ENCODE measurements at places on chromosomes 2 and 18.
A peak's percentile ranks its signal among the peaks of the same experiment; 100 is the strongest.

GRCh38 chr2:120818441-120818920 lies 82.8 kb downstream of the GLI2 start:
- DNase-seq = peak; percentile 78

- DNase-seq = no peak
Measured at GRCh38 chr2:215736653-215737290, 276.6 kb downstream of the MREG start.

- DNase-seq = no peak
Measured at GRCh38 chr2:223036790-223037444, 15.1 kb upstream of the KCNE4 start.

- DNase-seq = no peak
Measured at GRCh38 chr2:203021991-203022390, 7.3 kb downstream of the NBEAL1 start.

DNA sequence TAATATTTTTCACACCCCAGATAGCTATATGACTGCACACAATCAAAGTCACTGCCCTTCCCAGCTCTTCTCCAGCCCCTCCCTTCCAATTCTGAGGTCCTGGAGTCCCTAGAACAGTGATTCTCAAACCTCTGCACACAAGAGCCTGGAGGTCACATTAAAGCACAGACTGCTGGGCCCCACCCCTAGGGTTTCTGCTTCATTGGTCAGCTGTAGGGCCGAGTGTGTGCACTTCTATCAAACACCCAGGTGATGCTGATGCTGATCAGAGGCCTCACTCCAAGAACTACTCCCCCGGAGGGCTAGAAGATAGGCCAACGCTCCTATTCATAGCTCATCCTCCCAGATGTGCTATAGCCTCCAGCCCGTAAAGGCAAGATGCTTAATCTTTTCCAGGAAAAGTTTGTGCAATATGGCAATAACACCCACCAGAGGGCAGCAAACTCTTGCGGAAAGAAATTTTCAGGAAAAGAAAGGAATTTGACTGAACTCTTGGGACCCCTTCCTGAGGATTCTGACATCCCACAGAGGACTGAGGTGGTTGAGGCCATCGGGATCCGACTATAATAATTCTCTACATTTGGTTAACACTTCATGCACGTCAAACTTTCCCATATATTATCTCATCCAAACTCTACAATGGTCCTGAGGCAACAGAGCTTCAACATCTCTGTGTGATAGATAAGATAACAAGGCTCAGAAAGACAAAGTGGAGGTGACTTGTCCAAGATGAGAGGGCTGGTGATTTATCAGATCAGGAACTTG lies 194.2 kb upstream of the PKDCC start:
- peak; percentile 79 for DNase-seq

DNA sequence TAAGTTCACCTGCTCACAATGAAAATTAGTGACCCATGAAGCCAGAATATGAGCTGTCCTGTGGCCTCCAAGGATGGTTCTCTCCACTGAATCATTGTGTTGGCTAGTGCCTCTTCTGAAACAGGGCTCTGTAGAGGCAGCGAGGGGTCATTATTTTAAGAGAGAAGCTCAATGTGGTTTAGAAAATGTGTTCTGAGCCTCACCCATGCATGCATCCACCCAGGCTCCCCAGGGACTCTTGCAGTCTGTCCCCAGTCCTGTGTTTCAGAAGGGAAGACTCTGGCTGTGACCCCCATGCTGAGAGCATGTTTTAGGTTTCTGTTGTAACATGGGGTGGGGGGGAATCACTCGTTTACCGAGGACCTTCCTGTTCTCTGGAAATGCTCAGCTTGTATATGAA lies 135.2 kb downstream of the RNF144A start:
- no peak for DNase-seq

GRCh38 chr2:127000937-127001336 lies 102.2 kb downstream of the TEX51 start:
- DNase-seq = no peak

- no peak for DNase-seq
Measured at GRCh38 chr2:134537702-134538101, 181.1 kb downstream of the TMEM163 start.

- no peak for DNase-seq
Measured at GRCh38 chr2:119489232-119489952, 34.9 kb downstream of the SCTR start.

- no peak for DNase-seq
Measured at GRCh38 chr2:148218326-148219075, 197.6 kb downstream of the MBD5 start.

DNA sequence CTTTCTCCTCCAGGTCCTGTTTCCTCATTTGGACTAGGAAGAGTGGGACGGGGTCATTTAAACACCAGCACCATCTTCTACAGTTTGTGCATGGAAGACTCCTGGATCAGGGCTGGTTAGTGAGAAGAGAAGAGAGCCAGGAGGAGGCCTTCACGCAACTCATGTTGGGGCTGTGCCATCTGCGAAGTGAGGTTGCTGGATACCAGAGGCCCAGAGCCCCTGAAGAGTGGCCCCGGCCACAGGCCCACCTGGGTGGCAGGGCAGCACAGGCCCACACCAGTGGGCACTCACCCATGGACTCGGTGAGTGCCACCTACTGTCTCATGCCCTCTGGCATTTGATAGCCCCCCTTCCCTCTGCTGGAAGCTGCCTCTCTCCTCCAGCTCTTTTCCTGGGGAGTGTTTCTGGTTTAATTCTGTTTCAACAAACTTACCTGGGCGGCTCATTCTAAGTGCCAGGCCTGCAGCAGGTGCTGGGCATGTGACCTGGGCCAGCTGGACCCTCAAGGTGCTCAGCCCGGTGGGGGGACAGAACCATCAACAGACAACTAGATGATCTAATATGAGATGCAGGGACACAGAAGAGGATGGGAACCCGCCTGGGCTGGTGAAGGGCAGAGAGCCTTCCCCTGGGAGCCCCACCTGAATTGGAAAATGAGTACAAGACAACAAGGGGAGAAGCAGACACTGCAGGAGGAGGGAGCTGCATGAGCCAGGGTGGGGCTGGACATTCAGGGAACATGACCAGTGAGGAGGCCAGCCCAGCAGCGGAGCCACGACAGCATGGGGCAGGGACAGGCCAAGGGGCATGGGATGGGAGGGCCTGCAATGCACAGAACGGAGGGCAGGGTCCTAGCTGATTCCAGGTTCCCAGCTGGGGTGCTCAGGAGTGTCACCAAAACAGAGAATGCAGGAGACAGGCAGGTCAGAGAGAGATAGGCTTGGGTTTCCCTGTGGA lies 70.6 kb downstream of the MARCO start:
- no peak for DNase-seq

- DNase-seq = no peak
Measured at GRCh38 chr2:12120281-12121150, 374.1 kb downstream of the LPIN1 start.

DNA sequence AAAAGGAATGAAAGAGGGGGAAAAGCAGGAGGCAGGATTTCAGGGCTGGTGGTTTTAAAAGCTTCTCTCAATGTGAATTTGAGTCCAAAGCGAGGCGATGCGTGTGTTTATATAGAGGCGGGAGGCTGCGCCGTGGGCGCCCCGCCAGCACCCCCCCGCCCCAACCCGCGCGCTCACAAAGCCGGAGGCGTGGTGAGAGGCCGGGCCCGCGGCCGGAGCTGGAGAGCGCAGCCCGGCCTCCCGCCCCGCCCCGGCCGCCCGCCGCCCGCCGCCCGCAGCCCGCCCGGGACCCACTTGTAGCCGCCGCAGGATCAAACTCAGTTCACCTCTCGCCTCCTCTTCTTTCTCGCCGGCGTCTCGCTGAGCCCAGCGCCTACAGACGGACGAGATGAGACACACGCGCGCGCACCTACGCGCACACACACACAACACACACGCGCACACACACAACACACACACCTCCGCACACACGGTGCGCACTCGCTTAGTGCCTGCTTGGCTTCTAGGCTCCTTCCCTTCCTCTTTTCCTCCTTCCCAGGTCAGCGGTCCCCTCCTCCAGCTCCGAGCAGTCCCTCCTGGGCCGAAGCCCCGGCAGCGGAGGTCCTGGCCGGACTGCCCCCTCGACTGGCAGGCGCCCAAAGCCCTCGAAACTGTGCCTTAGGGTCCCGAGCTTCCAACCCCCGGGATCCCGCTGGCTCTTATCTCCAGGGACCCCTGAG lies 1.3 kb upstream of the CYP26B1 start:
- peak; percentile 64 for DNase-seq

DNA sequence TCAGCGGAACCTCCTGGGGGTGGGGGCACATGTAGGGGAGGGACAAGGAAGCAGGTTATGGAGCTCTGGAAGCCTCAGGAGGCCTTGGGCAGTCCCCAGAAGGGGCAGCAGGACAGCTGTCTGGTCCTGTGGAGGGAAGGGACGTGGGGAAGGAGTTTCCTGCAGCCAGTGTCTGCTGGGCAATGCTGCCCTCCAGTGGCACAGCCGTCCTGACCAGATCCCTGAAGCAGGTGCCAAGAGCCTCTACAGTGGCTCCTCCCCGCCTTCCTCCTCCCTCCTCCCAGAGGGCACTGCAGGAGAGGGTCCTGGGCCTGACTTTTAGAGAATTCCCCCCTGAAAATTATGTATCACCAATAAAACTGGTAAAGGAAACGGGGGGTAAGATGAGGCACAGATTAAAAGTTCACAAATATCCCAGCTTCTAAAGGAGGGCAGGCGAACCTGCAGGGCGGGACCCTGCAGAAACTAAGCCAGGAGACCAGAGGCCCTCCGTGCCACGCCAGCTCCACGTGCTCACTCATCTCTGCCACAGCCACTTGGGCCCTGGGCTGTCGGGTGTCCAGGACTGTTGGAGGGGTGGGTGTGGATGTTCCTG lies 258.5 kb downstream of the TWIST2 start:
- DNase-seq = peak; percentile 57

DNA sequence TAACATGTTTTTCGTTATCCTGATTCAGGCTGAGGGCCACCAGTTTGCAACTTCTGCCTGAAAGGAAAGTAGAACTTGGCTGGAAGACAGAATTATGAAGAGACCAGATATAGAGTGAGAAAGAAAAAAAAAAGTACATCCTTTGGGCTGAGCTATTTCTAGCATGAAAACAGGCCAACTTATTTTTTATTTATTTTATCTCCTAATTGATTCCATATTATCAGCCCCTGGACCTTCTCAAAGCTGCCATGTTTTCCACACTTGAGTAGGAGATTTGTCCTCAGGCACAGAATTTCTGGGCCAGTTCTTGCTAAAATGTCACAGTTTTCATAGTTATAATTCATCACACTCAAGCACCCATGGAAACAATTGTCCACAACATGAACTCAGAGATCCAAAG lies 586.8 kb upstream of the CNTNAP5 start:
- no peak for DNase-seq

GRCh38 chr2:215983581-215984351 lies 29.6 kb downstream of the MREG start:
- DNase-seq = no peak

DNA sequence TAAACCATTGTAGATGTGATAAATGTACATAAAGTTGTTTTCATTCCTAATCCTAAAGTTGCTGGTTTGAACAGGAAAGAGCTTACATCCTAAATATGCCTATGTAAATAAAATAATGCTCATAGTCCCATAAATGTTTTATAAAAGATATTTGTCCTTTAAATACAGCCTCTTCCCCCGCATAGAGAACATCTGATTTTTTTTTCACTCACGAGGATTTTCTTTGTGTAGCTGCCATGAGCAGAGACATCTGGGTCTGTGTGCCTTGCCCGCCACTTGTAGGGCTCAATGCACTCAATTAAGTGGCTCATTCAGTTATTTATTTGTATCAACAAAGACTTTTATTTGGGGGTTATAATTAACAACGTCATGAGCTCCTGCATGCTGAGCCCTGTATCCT lies 72.8 kb downstream of the SOWAHC start:
- DNase-seq = no peak

GRCh38 chr2:499726-500125 lies 177.5 kb downstream of the TMEM18 start:
- DNase-seq = no peak

- no peak for DNase-seq
Measured at GRCh38 chr18:13660510-13660909, 65.8 kb downstream of the FAM210A start.

GRCh38 chr2:641872-642815 lies 35.1 kb downstream of the TMEM18 start:
- no peak for DNase-seq
